Activated T-helper 1 cell treated with anti-CD3 and anti-CD28 coated beads, Interleukin-12 subunit alpha, Interleukin-12 subunit beta, Interleukin-2, Interleukin-4 antibody, amounts not matched to agents 30 ng/mL and 10 ng/mL and 1 ng/mL, durations not matched to agents 14 hours and 24 hours and 36 hours (primary cell): ENCODE measurements at places on chromosomes 5 and 9.

GRCh38 chr9:20364959-20365358, 257.3 kb downstream of the MLLT3 start:
- no peak for DNase-seq

DNA sequence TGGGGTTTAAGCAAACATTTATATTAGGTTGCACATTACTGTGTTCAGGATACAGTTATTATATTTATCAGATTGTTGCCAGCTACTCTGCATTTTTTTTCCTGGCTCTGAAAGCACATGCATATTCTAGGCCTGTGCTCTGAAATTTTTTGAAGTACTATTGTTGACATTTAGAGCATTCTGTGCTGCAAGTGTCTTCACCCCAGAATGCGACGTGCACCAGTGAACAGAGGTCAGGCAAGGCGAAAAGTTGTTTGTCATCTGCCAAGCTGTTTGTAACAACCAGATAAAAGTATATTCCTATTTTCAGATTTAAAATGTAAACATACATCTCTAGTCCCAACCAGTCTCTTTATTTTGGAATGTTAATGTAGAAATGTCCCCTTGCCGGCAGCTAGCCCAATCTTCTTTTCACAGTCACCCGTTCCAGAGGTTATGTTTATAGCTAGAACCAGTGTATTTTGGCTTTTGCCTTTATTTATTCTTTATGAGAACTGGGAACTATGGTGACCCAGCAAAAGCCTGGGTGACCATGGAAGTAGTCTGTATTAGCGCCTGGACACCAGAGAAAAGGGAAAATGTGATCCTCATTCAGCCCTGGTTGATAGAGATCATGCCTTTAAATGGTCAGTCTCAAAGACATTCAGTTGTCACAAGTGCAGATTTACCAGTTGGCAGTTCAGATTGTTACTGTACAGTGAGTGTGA, 84.6 kb downstream of the NDUFAF2 start:
- no peak for DNase-seq

DNA sequence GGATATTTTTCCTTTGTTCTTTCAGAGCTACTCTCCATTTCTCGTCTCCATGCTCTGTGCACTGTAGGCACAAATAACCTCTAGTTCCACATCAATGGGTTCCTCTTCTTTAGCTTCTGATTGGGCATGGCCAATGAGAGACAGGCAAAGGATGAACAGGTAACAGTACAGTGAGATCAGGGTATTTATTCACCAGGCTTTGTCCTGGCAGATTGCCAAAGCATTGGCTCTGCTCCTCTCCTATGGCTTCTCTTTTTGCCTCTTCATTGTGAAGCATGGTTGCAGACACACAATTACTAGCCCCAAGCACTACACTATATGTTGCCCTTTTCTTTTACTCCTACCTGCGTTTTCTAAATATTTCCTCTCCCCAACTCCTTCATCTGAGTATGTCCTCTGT, 215.1 kb upstream of the ARRDC3 start:
- no peak for DNase-seq

- DNase-seq: no peak
Observed at GRCh38 chr5:109611505-109611904, 78.2 kb upstream of the MAN2A1 start.

GRCh38 chr5:126348855-126349635, 74.2 kb upstream of the GRAMD2B start:
- no peak for DNase-seq

DNA sequence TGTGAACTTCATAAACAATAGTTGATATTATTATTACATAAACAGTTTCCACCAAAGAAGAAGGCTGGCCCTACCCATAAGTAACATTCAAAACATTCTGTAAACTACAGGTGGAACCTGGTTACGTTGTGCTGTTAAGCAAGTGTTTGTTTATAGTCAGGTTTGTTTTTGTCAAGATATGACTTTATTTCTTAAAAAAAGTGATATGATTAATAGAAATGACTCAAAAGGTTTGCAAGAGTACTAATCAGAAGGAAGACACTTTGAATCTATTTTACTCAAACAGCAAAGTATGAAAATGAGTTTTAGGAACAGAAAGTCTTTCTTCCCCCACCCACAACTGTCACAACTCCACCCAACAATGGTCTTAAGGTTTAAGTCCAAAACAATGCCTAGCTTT, 220.8 kb downstream of the PLK2 start:
- DNase-seq: no peak

DNA sequence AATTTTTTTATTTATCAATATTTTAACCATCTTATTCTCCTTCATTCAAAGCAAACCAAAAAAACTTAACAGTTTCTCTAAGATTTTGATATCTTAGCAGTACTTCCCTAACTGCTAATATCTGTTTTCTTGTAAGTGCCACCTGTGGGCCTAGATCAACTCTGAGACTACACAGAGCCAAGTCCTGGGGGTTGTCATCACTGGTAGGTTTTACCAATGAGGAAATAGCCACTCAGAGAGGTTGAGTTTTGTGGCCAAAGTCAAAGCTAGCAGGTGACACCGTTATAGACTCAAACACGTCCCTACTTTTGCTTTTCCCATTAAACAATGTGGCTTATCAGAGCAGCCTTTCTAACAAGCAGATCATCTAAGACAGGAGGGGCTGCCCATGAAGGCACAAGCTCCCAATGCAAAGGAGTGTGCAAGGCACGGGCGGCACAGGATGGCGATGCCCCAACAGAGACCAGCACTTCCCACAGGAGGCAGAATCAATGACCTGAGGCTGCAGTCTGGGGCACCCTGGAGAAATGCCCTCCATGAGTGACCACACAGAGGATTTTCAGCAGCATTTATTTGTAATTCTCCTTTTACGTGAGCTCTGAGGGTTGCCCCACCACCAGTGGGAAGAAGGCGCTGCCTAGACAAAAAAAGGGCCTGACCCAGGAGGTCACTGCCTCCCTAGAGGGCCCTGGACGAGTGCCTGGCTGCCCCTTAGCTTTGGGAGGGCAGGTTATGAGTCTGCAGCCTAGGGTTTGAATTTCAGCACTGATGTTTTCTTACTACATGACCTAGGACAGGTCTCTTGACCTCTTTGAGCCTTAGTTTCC, 7.4 kb downstream of the TBC1D2 start:
- no peak for DNase-seq

DNA sequence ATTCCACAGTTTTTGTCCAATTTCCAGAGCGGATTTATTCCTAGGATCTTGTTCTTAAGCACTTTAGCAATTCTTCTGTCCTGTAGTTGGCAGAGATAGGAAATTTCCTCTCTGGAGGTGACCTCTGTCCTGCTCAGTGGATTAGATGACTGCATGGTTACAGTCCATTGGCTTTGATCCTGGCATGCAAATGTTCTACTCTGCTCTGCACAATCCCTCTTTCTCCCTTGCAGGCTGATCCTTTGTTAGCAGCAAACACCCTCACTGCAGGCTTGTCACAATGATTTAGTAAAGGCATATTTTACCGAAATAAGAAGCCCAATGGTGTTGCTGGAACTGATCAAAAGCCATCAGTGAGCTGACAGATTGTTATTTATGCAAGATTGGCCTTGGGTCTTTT, 243.8 kb downstream of the COX7C start:
- DNase-seq: no peak

DNA sequence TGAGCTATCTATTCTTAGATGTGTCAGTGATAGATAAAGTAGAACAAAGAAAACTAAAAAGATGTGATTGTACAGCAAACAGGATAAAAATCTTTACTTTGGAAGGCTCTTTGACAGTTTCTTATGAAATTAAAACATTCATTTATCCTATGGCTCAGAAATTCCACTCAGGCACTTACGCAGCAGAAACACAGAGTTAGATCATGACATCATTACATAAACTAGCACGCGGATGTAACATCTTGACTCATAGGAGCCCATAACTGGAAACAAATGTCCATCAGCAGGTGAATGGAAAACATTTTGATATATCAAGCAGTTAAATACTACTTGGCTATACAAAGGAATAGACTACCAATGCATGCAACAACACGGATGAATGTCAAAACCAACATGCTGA, 45.3 kb downstream of the ICE1 start:
- DNase-seq: no peak

- DNase-seq: peak; percentile 70
Observed at GRCh38 chr9:127503947-127504886, 52.9 kb downstream of the LRSAM1 start.

- DNase-seq: no peak
Observed at GRCh38 chr9:126851286-126851880, 9.1 kb upstream of the ZBTB34 start.

DNA sequence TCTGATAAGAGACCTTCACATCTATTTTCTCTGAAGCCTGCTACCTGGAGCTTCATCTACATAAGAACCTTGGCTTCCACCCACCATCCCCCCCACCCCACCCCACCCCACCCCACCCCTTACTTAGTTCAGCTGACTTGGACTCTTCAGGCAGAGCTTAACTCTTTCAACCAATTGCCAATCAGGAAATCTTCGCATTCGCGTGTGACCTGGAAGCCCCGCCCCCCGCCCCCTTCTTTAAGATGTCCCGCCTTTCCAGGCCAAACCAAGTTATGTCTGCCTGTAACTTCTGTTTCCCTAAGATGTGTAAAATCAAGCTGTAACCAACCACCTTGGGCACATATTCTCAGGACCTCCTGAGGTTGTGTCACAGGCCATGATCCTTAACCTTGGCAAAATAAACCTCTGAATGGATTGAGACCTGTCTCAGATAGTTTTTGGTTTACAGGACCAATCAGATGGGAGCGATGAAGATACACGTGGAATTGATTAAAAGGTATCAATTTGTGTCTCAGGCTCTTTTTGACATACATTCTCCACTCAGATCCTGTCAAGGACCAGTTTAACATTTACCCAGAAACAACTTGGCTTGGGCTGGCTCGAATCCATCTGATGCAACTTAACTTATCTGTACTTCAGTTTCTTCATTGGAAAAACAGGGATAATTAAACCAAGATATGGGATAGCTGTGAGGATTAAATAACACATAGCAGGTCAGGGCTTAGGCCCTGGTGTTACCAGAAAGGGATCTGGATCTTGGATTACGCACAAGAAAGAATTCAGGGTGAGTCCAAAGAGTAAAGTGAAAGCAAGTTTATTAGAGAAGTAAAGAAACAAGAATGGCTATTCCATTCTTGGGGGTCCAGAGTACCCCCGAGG, 43.6 kb downstream of the GALNT12 start:
- no peak for DNase-seq

GRCh38 chr9:5364294-5365024, 24.8 kb upstream of the RLN1 start:
- DNase-seq: no peak

GRCh38 chr5:61737964-61738340, 405.9 kb downstream of the ZSWIM6 start:
- no peak for DNase-seq

DNA sequence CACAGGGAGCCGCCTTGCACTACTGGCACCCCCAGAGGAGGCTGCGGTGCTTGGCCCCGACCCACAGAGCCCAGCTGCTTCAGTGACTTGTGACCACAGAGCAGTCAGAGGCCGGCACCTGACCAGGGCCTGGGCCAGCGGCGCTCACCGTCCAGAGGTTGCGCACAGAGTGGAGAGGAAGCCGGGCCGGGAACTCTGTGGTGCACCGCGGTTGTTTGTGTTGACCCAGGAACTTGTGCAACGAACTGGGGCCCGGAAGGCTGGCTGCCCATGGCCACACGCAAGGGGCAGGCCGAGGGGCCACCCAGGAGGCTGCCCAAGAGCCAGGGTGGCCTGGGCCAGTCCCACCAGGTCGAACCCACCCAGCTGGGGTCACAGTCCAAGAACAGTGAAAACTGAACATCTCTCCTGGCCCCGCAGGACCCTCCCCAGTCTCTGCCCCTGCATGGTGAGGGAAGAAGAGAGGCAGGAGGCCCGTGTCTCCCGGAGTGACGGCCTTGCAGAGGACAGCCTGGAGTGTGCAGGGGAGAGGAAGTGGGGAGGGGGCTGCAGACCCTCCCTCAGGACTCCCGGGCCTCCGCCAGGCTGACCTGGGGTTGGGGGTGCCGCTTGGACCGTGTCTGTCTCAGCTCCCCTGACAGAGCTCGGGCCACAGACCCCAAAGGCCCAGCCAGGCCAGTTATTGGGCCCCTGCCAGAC, 42.8 kb upstream of the EGFL7 start:
- DNase-seq: no peak

GRCh38 chr5:74685979-74686631, 1.1 kb downstream of the HEXB start:
- DNase-seq: no peak

DNA sequence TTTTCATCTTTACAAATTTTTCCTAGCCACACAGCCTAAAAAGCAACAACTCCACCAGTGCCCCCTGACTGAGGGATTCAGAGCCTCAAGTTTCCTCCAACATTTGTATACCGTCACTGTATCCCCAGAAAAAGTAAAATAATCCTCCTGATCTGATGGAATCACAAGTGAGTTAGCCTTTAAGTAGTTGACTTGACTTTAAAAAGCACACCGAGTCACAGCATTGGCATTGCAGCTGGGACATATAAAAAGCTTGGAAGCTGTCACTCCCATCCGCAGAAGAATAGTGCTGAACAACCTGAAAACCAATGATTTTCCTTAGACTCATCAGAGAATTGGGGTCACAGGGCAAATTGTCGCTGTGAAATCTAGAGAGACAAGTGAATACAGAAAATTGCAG, 41.6 kb upstream of the FBN2 start:
- DNase-seq: no peak

DNA sequence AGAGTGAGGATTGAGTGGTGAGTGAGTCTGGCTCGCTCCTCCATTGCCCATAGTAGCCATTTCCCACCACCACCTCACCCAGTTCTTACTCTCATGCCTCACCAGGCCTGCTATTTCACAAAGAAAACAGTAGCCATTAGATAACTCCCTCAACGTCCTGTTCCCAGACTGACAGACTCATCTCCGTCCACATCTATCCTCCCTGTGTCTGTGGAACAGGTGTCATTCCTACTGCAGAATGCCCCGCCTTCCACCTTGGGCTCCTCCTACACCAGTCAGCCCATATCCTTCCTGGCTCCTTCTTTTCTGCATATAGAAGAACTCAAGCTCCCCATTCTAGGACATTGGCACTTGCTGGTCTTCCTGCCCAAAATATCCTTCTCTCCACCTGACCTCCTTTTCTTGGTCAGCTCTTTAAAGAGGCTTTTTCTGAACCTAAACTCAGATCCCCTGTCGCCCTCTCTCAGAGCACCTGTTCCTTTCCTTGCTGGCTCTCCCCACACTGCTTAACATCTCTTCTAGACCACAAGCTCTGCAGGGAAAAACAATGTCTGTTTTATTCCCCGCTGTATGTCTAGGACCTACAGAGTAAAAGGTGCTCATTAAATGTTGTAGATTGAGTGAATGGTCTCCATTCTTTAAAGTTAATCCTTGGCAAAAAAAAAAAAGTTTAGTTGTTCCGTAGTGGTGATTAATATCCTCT, 3.2 kb downstream of the TNFAIP8 start:
- no peak for DNase-seq

- no peak for DNase-seq
Observed at GRCh38 chr5:118703241-118703640, 285.1 kb downstream of the DTWD2 start.

DNA sequence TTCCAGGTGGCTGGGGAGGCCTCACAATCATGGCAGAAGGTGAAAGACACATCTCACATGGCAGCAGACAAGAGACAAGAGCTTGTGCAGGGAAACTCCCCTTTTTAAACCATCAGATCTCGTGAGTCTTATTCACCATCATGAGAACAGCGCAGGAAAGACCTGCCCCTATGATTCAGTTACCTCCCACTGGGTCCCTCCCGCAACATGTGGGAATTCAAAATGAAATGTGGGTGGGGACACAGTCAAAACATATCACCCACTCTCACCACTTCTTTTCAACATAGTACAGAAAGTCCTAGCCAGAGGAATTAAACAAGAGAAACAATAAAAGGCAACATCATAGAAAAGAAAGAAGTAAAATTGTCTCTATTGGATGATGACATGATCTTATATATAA, 223.4 kb upstream of the SLC24A2 start:
- no peak for DNase-seq
